ENCODE measurements at places on chromosomes 3 and 15.

GRCh38 chr3:55692957-55693558, 206.0 kb upstream of the WNT5A start:
- DNase-seq, result peak; percentile 80

DNA sequence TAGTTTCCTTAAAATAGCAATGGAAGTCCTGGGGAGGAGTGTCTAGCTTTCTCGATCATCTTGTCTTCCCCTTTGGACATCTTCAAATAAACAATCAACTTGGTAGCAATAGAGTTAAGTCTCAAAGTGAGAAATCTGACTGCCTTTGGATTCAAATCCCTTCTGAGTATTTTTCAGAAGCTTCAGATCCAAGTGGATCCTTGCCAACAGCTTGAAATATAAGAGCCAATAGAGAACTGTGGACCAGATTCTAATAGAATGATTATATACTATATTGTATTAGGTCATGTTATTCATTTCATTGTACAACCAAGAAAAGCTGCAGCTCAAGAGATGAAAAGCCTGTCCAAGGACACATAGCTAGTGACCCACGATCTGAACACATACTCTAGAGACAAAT, 60.2 kb downstream of the SYNPR start:
- DNase-seq, result no peak

- DNase-seq, result no peak
Observed at GRCh38 chr3:198090795-198091332, 130.8 kb downstream of the LMLN start.

GRCh38 chr3:197513953-197514785, 41.6 kb downstream of the BDH1 start:
- DNase-seq, result no peak

GRCh38 chr3:10196389-10197052, 31.8 kb downstream of the IRAK2 start:
- DNase-seq, result peak; percentile 85

DNA sequence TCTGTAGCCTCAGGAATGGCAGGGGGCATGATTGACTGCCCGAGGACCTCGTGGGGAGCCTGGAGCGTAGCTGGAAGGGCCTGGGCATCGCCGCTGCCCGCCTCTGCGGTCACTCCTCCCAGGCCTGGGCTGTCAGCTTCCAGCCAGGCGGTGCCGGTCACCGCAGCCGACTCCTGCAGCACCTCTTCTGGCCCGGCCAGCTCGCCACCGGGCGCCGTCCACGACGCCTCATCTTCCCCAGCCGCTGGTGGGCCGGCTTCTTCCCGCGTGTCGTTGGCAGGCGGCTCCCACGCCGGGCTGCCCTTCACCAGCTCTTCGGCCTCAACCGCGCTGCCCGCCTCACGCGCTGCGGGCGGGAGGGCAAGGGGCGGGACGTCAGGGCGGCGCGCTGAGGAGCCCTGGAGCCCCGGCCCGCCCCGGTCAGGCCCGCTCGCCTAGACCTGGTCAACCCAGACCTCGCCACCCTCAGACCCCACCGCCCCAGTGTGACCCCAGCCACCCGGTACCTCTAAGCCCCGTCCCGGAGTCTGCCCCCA, 1.0 kb downstream of the CSPG5 start:
- no peak for DNase-seq

DNA sequence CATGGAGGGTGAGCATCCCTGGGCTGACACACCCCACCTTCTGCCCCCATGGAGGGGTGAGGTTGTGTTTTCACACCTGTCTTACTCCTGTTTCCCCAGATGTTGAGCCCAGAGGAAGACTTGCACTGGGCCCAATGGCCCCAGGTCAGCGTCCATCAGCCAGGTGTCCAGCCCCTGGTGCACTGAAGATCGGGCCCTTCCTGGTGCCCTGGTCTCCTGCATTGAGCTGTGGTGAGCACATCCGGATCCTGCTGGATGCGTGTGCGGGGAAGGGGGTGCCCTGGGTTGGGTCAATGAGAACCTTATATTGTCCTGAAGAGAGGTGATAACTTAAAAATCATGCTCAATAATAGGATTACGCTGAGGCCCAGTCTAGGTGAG, 227.3 kb downstream of the SNRPN start:
- DNase-seq, result no peak

DNA sequence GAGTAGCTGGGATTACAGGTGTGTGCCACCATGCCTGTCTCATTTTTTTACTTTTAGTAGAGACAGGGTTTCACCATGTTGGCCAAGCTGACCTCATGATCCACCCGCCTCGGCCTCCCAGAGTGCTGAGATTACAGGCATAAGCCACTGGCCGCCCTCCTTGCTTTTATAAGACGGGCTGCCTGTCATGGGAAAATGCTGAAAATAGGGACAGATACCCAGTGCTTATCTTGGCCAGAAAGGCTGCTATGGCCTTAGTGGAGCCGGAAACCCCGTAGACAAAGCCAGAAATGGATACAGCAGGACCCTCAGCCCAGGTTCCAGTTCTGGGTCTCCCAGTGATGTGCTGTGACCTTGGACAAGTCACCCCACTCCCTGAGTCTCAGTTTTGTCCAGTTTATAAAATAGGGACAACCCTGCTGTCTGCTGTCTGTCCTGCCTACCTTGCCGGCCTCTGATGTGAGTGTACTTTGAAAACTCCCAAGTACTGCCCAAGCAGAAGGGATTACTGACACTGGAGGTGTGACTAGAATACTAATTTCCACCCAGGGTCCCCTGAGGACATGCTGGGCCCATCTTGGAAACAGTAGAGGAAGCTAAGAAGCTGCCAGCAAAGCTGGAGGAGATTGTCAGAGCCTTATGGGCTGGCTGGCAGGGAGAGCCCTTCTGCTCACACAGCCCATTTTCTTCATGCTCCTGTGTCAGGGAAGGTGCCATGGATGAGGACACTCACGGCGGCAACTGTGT, 59.6 kb downstream of the BDH1 start:
- DNase-seq, result no peak

DNA sequence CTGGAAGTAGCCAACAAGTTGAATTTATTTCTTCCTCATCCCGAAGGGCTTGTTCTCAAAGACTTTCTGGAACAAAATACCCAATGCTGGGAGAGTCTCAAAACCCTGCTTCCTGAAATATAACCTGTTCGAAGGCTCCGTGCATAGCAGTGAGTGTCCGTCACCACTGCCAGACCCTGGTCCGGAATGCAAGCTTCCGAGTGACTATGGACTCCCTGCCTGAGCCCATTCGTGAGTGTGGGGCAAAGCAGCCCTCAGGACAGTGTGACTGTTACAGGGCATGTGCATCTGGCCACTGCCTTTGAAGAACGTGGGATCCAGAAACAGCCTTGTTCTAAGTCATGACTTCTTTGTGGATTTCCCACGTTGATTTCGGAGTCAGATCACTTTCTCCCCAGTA, 214.5 kb upstream of the IGF1R start:
- DNase-seq, result no peak

DNA sequence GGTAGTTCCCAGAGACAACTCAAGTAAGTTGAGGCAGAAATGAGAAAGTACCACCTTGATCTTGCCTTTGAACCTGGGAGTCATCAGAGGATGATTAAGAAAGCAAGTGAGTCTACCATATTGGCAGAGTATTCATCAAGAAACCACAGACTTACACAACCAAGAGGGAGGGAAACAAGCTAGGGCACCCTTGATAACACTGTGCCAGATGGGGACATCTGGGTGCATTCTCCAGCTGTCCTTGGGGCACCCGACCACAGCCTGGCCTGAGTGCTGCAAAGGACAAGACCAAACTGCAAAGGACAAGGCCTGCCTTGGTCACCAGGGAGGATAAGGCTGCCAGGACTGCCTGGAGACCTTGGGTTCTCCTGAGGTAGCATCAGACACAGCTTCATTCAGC, 553.6 kb downstream of the EPHB1 start:
- no peak for DNase-seq

- peak; percentile 35 for DNase-seq
Observed at GRCh38 chr15:94265009-94265408, 33.6 kb downstream of the MCTP2 start.

DNA sequence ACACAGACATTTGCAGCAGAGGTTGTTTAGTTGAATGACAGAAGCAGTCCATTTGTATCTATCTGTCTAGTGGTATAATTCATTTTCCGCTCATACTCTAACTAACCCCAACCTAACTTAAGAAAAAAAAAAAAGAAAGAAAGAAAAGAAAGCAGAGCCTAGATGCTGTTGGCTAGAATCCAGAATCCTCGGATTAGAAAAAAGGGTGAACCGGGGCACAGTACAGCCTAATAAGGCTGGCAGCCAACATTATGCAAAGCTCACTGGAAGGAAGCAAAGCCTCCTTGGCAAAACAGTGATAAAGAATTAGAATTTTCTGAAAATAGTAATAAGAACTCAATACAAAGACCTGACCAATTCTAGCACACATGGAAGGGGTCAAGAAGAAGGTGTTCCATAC, 640.8 kb downstream of the TUSC7 start:
- DNase-seq, result no peak

GRCh38 chr3:75737831-75738493, 47.4 kb downstream of the ZNF717 start:
- no peak for DNase-seq

DNA sequence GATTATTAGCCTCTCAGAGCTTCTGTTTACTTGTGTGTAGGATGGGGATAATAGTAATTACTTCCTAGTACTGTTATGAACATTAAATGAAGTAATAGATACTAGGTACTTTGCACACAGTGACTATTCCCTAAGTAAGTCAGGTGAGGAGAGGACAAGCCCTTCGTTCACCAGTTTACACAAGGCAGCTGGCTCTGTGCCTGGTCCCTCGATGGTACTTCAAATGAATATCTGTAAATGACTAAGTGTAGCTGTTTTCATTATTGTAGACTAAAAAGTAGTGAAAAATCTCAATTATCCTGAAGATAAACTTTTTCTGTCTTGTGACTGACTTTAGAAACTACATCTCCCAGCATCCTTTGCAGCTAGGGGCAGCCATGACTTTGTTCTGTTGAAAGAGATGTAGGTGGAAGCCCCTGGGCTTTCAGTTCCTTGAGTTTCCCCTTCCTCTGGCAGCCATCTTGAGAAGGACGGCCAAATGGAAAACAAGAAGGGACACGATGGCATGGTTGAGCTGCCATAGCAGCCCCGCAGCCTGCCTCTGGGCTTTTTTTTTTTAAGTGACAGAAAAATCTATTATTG, 11.7 kb upstream of the WNT7A start:
- DNase-seq, result no peak

DNA sequence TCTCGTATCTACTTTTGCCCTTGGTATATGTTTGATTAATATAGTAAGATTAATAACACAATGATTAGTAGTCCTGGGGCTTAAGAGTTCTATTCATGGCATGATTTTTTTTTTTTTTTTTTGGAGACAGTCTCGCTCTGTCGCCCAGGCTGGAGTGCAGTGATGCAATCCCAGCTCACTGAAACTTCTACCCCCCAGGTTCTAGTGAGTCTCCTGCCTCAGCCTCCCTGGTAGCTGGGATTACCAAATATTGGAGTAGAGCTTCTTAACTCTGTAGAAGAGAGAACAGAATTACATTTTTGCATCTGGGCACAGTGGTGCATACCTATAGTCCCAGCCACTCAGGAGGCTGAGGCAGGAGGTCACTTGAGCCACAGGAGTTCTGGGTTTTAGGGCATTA, 58.9 kb downstream of the RAB7A start:
- no peak for DNase-seq

DNA sequence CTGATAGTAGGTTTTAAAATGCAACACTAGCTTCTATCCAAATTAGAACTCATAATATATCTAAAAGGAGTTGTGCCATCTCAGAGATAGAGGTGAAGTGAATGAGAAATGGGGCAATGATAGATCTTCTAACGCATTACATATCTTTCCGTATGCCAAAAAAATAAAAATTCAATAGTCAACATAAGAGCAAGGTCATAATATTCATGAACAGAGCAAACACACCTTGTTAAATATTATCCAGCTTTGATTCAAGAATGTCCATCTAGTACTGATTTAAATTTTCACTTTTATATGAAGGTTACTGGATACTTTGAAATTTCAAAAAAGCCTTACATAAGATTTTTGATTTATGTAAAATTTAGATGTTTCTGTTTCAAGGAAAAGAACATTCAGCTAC, 554.5 kb downstream of the NSUN3 start:
- DNase-seq, result no peak

DNA sequence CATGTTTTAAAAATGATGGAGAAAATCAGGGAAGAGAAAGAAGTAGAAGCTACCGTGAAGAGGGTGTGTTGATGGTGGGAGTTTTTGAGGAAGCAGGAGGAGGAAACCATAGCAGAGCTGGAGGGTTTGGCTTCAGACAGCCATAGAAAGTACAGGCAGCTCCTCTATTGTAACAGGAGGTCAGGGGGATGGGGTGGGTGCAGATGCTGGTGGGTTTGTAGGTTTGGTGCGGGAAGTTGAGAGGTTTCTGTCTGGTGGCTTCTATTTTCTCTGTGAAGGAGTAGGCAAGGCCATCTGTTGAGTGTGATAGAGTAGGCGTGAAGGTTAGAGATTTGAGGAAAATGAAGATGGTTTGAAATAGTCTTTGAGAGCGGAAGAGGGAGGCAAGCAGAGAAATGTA, 97.7 kb upstream of the TBC1D5 start:
- no peak for DNase-seq

DNA sequence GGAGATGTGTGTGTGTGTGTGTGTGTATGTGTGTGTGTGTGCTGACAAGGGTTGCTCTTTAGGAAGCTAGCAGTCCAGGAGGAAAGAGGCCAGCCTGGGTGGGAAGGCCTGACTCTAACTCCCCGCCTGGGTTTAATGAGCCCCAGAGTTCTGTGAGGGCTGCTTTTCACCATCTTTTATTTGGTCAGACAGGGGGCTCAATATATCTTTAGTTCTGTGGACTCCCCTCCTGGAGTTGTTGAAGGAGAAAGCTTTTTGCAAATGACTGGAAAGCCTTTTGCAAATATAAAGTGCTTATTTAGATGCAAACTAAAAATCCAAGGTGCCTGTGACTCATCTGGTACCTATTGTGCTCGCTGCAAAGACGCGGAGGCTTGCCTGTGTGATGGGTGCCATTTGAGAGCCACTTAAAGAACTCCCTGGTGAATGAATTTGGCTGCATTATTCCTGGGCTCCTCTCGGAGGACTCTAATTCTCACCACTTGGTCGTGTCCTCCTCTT, 24.5 kb downstream of the DRD3 start:
- DNase-seq, result no peak

DNA sequence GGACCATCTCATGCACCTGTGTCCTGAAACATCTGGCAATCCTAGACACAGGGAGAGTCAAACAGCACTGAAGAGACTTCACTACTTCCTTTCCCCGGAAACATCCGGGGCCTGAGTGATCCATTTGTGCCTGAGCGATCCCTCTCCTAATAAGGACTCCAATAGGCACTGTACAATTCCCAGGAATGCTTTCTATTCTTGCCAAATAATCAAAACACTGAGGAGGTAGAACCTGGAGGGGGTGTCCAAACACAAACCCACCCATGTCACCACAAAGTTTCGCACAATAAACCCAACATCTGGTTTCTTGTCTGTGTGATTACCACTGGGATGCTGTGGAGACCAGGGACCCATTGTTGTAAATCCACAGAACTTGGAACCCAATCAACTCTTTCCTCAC, 205.0 kb downstream of the OPA1 start:
- no peak for DNase-seq

- DNase-seq, result peak; percentile 37
Observed at GRCh38 chr3:179068779-179069530, 2.7 kb downstream of the ZMAT3 start.

All from fibroblast of skin of right quadriceps (primary cell).